ENCODE measurements at places on chromosomes 1 and 21. TPM values are rescaled to one million over a fixed set of nuclear protein-coding genes. Genes with fewer than 3 reads are reported as not detected.

Gene SEMA4A
- 2.2 TPM for total RNA-seq

Gene CELA2A
- not detected for total RNA-seq

Gene ZDHHC18
- total RNA-seq = 55.1 TPM

Gene RAB4A
- total RNA-seq = 51.4 TPM

Gene CELA3B
- not detected for total RNA-seq

Gene ST6GALNAC5
- total RNA-seq = not detected

Gene TMEM61
- total RNA-seq = not detected

Gene ABCB10
- total RNA-seq = 27.1 TPM

Gene TSPEAR
- total RNA-seq = not detected

Gene SLC26A9
- total RNA-seq = not detected

Gene PIGR
- total RNA-seq = not detected

Gene SPATA21
- total RNA-seq = not detected

Gene BCL2L15
- total RNA-seq = 2.5 TPM

Gene NUP210L
- total RNA-seq = 0.08 TPM

Gene ITGB2
- 565 TPM for total RNA-seq

Gene PPFIA4
- 46.9 TPM for total RNA-seq

All from activated naive CD4-positive, alpha-beta T cell treated with anti-CD3 and anti-CD28 coated beads, Interleukin-2, amount 10 ng/mL, durations not matched to agents 5 hours and 36 hours (primary cell).